ENCODE measurements at places on chromosomes 7 and 10.

GRCh38 chr10:22849077-22849805 is 78.6 kb upstream of the ARMC3 start:
- no peak for DNase-seq

- no peak for DNase-seq
Measured at GRCh38 chr7:19030281-19030680, 87.2 kb downstream of the TWIST1 start.

GRCh38 chr7:148422030-148422429 is 168.5 kb upstream of the C7orf33 start:
- no peak for DNase-seq

GRCh38 chr10:100448951-100449350 is 13.9 kb upstream of the WNT8B start:
- no peak for DNase-seq

GRCh38 chr10:103726637-103727036 is 128.7 kb downstream of the SH3PXD2A start:
- no peak for DNase-seq

GRCh38 chr10:131198401-131198800 is 113.1 kb downstream of the TCERG1L start:
- DNase-seq, result no peak

DNA sequence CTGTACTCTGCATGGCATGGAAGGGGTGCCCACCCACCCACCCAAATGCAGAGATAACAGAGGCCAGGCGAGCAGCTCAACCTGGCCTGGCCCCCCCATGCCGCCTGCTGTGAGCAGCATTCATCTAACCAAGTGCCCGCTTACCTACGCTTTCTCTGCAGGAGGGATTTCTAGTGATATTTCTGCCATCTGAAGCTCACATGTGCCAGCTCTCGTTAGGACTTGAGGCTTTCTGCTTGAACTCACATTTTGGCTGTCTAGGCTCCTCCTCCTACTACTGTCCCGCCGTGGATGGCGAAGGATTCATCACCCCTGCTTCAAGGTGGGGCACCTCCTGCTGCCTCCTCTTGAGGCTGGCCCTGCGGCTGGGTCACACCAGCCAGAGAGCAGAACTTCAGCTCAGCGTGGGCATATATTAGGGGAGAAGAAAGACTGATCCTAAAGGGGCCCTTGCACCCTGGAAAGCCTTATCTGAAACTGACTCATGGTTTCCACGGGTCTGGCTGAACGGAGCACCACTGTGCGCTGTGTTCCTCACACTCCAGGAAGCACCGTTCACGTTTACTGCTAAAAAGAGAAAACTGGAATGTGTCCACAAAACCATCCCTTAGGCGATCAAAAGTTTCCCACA is 45.5 kb downstream of the CTBP2 start:
- no peak for DNase-seq
